Posterior vena cava (tissue), 2 donors: ENCODE measurements at places on chromosomes 2 and 18. TPM values are rescaled to one million over a fixed set of nuclear protein-coding genes. Genes with fewer than 3 reads are reported as not detected.

Gene AQP12A
- total RNA-seq = not detected

Gene MAL
- total RNA-seq = 1.0 TPM

GRCh38 chr2:159133797-159134196 is 152.7 kb downstream of the WDSUB1 start:
- DNase-seq = no peak

DNA sequence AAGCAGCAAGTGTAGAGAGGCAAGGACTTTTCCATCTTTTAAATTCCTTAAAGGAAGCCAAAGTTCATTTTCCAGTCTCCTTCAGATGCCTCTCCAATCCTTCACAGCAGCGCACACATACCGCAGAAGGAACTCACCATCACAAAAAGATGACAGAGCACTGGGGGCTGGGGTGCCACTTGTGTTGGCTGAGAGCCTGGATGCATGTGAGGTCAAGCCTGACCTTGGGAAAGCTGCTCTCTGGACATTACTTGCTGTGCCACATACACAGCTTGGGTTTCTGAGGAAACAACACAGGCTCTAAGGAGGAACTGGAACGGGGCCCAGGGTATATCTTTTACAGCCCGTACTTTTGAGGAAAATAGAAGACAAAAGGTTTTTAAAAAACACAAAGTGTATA is 364.3 kb upstream of the MEX3C start:
- DNase-seq = no peak

DNA sequence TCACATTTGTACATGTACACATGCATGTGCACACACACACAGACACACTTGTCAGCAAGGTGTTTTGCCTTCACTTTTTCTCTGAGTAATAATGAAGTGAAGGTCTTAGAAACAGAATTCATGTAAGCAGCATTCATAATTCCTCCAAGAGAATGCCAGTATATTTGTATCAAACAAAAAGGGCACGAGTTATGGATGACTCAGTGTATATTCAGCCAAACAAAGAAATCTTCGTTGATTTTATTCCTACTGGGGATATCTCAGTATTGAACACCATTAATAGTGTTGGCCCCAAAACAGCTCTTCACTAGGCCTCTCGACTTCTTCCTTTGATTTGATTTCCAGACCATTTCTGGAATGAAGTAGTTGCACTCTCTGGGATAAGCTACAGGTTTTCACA is 125.3 kb downstream of the PIK3C3 start:
- DNase-seq = no peak

- DNase-seq = no peak
These were observed 50.4 kb downstream of the MFSD6 start for GRCh38 chr2:190458352-190459107.
